ENCODE measurements at places on chromosomes 5 and 9.

GRCh38 chr9:37617832-37618231 is 25.4 kb upstream of the TOMM5 start:
- DNase-seq: no peak

GRCh38 chr9:101995231-101995630 is 256.8 kb upstream of the GRIN3A start:
- no peak for DNase-seq

- peak; percentile 41 for DNase-seq
Measured at GRCh38 chr5:82335806-82336205, 57.7 kb upstream of the RPS23 start.

DNA sequence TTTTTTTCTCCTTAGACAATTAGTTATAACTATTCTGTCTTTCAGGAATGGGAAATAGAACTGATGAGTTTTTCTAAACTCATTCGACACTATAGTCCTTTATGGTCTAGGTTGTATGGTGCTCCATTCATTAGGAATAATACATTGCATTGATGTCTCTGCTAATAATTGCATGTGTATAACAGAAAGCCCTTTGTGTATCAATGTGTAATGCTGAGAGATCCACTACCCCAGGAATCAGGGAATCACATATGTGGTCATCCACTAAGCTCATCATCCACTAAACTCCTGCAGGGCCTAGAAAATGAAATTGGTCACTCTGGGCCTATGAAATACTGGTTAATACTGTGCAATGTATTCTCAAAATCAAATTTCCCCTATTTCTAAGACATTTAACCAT is 242.0 kb upstream of the CDH18 start:
- no peak for DNase-seq

DNA sequence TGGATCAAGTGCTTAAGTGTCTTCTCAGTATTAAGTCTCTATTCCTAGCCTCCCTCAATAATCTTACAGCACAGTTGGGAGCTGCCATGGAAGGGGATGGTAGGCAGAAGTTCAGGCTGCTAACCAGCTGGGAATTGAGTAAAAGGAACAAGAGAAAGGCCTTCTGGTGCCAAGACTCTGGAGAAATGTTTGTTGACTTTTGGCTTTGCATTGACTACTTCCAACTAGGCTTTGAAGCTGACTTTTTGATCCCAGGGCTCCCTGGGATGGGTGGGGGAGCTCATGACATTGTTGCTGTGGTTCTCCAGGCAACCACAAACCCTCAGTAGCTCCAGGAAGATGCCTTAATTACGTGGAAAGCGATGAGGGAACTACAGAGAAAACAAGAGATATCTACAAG is 85.2 kb upstream of the HTR4 start:
- no peak for DNase-seq

DNA sequence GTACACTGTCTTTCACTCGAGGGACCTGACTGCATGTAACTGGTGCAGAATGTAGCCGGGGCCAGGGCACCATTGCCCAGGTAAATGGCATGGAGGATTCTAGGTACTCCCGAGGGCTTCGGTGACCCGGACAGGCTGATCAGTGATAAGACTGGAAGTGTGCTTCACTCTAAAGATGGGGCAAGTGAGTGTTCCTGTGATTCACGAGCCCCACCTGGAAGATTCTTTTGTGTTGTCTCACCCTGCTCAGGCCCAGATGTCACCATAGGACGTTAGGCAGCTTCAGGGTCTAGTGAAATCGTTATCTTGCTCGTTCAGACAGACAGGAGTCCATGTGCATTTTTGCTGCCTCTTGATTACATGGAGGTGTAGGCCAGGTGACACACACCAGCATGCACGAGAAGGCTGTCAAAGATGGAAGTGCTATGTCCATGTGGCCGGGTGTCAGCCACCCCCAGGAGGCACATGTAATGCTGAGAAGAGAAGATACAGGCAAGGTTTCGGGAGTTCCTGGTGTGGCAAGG is 73.9 kb downstream of the WNK2 start:
- no peak for DNase-seq

- no peak for DNase-seq
Measured at GRCh38 chr5:158055111-158055501, 196.2 kb upstream of the CLINT1 start.

GRCh38 chr5:171306781-171307591 is 2.1 kb upstream of the TLX3 start:
- DNase-seq: no peak
